A549 treated with RU486 at 1 μM for 4 hours (cell line): ENCODE measurements at places on chromosomes 11 and 22. TPM values are rescaled to one million over a fixed set of nuclear protein-coding genes. Genes with fewer than 3 reads are reported as not detected.

C22orf31 gene
- not detected in 5 replicates for total RNA-seq

RHOD gene
- 28.2 to 51.5 TPM (median 41.0 TPM) in 5 replicates for total RNA-seq

OR52J3 gene
- total RNA-seq = not detected in 5 replicates

SCGB1D2 gene
- not detected in 5 replicates for total RNA-seq

SLC22A24 gene
- not detected in 5 replicates for total RNA-seq
